ENCODE measurements at places on chromosomes 6 and 20. TPM values are rescaled to one million over a fixed set of nuclear protein-coding genes. Genes with fewer than 3 reads are reported as not detected.

Gene TBC1D32
- total RNA-seq: 5.3 TPM

Gene LST1
- total RNA-seq: not detected

Gene COL19A1
- 0.96 TPM for total RNA-seq

Gene GPX5
- total RNA-seq: not detected

Gene BMP2
- total RNA-seq: 22.0 TPM

Gene VWA7
- not detected for total RNA-seq

Gene C6orf58
- total RNA-seq: not detected

Gene CCN5
- total RNA-seq: 5.0 TPM

Gene TUBB2A
- total RNA-seq: 38.0 TPM

Gene AKAP12
- total RNA-seq: 70.9 TPM

Gene WFDC10B
- not detected for total RNA-seq

Gene FAM162B
- 31.2 TPM for total RNA-seq

Gene MEA1
- 43.7 TPM for total RNA-seq

Gene CD40
- 7.3 TPM for total RNA-seq

Gene CST5
- total RNA-seq: 0.13 TPM

Gene LPIN3
- total RNA-seq: 3.4 TPM

Gene C20orf144
- total RNA-seq: 0.08 TPM

Gene TEAD3
- total RNA-seq: 33.4 TPM

Gene DZANK1
- 0.65 TPM for total RNA-seq

Gene SPINT3
- not detected for total RNA-seq

Gene PSORS1C2
- not detected for total RNA-seq

Gene ECT2L
- not detected for total RNA-seq

Gene CASS4
- total RNA-seq: 0.78 TPM

Gene XPO5
- total RNA-seq: 10.4 TPM

Gene PPP1R14C
- total RNA-seq: not detected

Gene NFS1
- total RNA-seq: 26.5 TPM

Gene DEFB119
- total RNA-seq: not detected

Measured in epithelial cell of alveolus of lung (primary cell).